ENCODE measurements at places on chromosomes 1 and 21. TPM values are rescaled to one million over a fixed set of nuclear protein-coding genes. Genes with fewer than 3 reads are reported as not detected.

Gene SYT14
- polyA plus RNA-seq = 0.49 TPM

Gene IKBKE
- polyA plus RNA-seq = 5.8 TPM

Gene HMCN1
- 37.3 TPM for polyA plus RNA-seq

DNA sequence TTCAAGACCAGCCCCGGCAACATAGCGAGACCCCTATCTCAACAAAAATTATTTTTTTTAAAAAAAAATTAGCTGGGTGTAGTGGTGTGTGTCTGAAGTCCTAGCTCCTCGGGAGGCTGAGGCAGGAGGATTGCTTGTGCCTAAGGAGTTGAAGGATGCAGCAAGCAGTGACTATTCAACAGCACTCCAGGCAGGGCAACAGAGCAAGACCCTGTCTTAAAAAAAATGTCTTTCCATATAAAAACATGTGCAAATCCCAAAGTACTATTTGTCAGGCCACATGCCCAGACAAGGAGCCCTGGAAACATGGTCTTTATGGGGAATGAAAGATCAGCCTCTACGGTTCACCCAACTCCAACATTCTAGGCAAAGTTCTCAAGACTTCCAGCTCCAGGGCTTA lies 13.3 kb downstream of the IFFO2 start:
- no peak for DNase-seq

DNA sequence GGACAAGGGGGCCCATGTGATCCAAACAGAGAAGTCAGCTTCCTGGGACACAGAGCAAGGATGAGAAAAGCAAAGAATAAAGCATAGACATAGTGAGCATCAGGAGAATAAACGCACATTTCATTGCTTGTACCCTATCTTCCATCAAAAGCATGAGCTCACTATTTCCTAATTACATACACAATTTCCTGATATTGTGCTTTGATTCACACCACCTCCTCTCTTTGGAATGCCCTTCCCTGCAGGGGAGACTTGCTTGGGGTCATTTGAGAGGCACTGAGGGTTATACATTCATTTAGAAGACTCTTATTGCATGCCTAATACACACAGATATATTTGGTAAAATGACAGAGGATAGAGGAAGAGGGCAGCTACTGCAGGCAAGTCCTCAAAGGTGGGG lies 185.4 kb downstream of the SEC16B start:
- DNase-seq = no peak

GRCh38 chr1:205283270-205284147 lies 38.0 kb downstream of the NUAK2 start:
- DNase-seq = no peak

DNA sequence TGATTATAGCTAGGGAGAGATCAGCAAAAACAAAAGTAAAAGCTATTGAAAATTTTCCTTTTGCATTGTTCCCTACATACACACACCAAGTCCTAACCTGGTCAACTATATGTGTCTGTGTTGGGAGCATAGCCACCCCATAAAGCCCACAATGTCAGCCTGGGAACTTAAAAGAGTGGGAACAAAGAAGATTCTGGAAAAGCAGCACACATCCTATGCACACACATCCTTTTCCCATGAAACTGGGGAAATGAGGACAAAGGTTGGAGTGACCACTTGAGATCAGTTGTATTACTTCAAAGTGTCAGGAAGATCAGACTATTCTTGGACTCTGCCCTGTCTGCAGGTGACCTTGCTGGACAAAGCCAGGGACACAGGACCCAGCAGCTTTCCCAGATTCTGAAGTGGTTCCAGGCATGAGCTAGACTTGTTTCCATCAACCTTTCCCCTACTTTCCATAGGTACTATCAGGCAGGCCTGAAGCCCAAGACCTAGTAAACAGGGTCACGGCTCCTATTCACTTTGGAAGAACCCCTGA lies 15.9 kb downstream of the TXNIP start:
- DNase-seq = no peak

Measured in renal pelvis (tissue), 12 donors.